ENCODE measurements at places on chromosomes 11 and 22.

DNA sequence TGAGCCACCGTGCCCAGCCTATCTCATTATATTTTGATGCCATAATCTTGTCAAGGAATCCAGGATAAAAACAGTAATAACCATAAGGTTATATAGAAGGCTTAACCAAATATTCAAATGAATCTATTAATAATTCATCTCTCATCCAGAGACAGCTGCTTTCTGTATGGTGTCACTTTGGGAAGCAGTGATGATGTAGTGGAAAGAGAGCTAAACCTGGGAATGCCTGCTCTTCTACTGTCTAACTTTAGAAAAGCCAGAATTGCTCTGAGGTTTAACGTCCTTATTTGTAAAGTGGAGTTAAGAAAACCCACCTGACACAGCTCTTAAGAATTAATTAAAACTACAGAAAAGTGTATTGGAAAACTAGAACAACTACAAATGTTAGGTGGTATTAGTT, 29.3 kb upstream of the OR10D3 start:
- no peak for DNase-seq

GRCh38 chr11:45658292-45658991, 7.0 kb downstream of the CHST1 start:
- DNase-seq: no peak

GRCh38 chr11:109309153-109309552, 112.8 kb upstream of the C11orf87 start:
- DNase-seq: peak; percentile 81

GRCh38 chr22:42661985-42662831, 13.0 kb upstream of the CYB5R3 start:
- DNase-seq: peak; percentile 34

DNA sequence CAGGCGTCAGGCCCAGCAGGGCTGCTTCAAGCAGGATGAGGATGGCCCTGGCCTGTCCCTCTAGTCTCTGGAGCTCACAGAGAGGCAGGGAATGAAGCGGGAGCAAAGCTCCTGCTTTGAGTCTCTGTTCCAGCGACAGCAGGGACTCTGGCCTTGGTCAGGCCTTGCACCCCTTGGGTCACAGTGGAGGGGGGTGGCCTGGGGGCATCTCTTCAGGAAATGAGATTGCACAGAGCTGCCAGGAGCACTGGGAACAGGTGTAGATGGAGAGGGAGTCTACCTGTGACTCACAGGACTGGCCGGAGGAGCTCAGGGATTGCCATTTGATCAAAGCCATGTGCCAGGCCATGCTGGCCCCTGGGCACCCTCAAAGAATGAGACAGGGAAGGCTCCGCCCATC, 1.6 kb downstream of the ANO1 start:
- DNase-seq: no peak

All from SHP77 treated with DMSO at 0.1 percent for 48 hours (cell line).